Left ventricle myocardium inferior (tissue), 1 donor: ENCODE measurements at places on chromosomes 11 and 22.

GRCh38 chr11:15897211-15897960 is 459.0 kb downstream of the SOX6 start:
- H3K27ac ChIP-seq = no peak overlapping the region
- H3K4me1 ChIP-seq = peaks cover 17% of the 10 kb centered on the region
- H3K36me3 ChIP-seq = no peaks in the 10 kb centered on the region

GRCh38 chr11:61327669-61328071 is 5.2 kb downstream of the DDB1 start:
- no peaks in the 10 kb centered on the region for H3K27me3 ChIP-seq
- H3K36me3 ChIP-seq = peaks cover 72% of the 10 kb centered on the region
- H3K4me1 ChIP-seq = peaks cover 82% of the 10 kb centered on the region

DNA sequence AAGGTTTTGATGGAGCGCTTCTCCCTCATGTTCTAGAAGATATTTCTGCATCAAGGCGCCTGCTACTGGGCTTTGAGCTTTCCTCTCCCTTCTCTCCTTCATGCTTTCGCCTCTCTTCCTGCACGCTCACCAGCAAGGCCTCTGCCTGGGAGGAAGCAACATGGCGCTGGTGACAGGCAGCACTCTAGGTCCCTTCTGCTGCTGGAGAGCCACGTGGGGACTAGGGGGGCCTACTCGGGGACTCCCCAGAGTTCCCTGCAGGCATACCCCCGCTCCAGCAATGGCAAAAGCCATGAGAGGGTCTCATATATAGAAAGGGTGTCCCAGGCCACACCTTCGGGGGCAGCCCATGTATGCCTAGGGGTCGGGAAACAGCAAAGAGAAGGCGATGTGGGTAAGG is 49.7 kb downstream of the GRIK4 start:
- peaks cover 18% of the 10 kb centered on the region for H3K27me3 ChIP-seq
- H3K36me3 ChIP-seq = no peaks in the 10 kb centered on the region
- H3K27ac ChIP-seq = no peak overlapping the region
- H3K4me1 ChIP-seq = peaks cover 31% of the 10 kb centered on the region
- DNase-seq = no peak
- no peak overlapping the region for H3K4me3 ChIP-seq

DNA sequence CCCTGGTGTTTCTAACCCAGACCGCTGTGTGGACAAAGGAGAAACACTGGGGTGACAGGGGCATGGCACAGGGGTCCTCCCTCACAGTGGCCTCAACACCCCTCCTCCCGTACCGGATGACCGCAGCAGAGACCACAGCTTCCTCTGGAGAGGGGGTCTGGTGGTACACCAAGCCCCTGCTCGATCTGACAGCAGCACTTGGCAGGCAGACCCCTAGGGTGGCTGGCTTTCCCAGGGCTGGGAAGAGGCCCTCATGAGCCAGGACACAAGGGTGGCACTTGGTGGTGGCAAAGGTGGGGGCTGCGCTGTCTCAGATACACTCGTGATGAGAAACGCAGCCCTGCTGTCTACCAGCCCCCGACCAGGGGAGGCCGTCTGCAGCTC is 38.7 kb downstream of the DUSP8 start:
- peak overlapping the region; percentile 10 for H3K4me3 ChIP-seq
- H3K27me3 ChIP-seq = no peaks in the 10 kb centered on the region
- H3K4me1 ChIP-seq = peaks cover 93% of the 10 kb centered on the region
- H3K36me3 ChIP-seq = no peaks in the 10 kb centered on the region
- DNase-seq = no peak

GRCh38 chr11:130315354-130315970 is 745 bp upstream of the ZBTB44 start:
- no peaks in the 10 kb centered on the region for H3K27me3 ChIP-seq
- peak overlapping the region; percentile 96 for H3K4me3 ChIP-seq
- peak overlapping the region; percentile 94 for H3K27ac ChIP-seq
- peak; percentile 18 for DNase-seq
- peaks cover 43% of the 10 kb centered on the region for H3K4me1 ChIP-seq

DNA sequence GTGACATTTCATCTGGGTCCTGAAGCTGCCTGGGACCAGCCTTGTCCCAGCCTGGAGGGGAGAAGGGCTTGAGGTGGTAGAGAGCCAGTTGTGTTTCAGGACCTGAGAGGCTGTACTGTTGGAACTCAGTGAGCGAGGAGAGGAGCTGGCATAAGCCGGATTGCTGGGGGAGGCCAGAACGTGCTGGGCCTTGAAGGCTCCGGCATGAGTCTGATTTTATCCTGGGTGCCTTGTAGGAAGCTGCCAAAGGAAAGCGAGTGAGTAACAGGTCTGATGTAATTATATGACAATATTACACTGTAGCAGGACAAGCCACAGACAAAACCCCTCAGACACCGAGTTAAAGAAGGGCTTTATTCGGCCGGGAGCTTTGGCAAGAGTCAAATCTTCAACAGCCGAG is 17.2 kb downstream of the AP2A2 start:
- DNase-seq = no peak
- no peak overlapping the region for H3K4me3 ChIP-seq
- peaks cover 14% of the 10 kb centered on the region for H3K36me3 ChIP-seq
- H3K27me3 ChIP-seq = no peaks in the 10 kb centered on the region

DNA sequence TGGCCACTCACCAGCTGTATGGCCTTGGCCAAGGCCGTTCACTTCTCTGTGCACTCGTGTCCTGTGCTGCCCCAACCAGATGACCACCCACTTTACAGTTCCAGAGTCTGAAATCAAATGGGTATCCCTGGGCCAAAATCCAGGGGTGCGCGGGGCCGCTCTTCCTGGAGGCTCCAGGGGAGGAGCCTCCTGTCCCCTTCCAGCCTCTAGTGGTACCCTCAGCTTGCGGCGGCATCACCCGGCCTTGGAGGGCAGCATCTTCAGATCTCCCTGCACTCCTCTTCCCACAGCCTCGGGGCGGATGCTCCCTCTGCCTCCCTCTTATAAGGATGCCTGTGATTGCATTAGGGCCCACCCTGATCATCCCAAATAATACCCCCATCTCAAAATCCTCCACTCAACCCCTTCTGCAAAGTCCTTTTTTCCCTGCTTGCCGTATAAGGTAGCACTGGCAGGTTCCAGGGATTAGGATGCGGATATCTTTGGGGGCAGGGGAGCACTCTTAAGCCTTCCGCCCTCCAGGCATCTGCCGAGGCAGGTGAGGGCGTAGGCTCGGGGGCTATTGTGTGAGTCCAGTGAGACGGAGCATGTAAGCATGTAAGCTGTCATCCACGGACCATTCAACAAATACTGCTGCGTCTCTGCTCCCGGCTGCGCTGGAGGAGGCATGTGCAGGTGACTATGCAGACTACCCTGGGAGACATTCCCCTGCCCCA is 24.4 kb upstream of the SHISAL1 start:
- peaks cover 27% of the 10 kb centered on the region for H3K27me3 ChIP-seq
- peaks cover 19% of the 10 kb centered on the region for H3K4me1 ChIP-seq
- no peak for DNase-seq
- H3K27ac ChIP-seq = no peak overlapping the region
- no peak overlapping the region for H3K4me3 ChIP-seq
- no peaks in the 10 kb centered on the region for H3K36me3 ChIP-seq

GRCh38 chr22:46201059-46201757 is 48.9 kb downstream of the CDPF1 start:
- no peak overlapping the region for H3K4me3 ChIP-seq
- no peak for DNase-seq
- H3K4me1 ChIP-seq = peaks cover 26% of the 10 kb centered on the region
- H3K27me3 ChIP-seq = no peaks in the 10 kb centered on the region
- peaks cover 63% of the 10 kb centered on the region for H3K36me3 ChIP-seq
- H3K27ac ChIP-seq = peak overlapping the region; percentile 54

- DNase-seq = no peak
- H3K4me1 ChIP-seq = no peaks in the 10 kb centered on the region
- no peak overlapping the region for H3K4me3 ChIP-seq
- H3K36me3 ChIP-seq = no peaks in the 10 kb centered on the region
- H3K27me3 ChIP-seq = no peaks in the 10 kb centered on the region
- H3K27ac ChIP-seq = no peak overlapping the region
Observed at GRCh38 chr11:18063862-18064434, 17.9 kb upstream of the TPH1 start.

- H3K4me1 ChIP-seq = peaks cover 20% of the 10 kb centered on the region
- no peak for DNase-seq
- H3K4me3 ChIP-seq = no peak overlapping the region
- H3K27ac ChIP-seq = no peak overlapping the region
Observed at GRCh38 chr22:19661156-19661555, 53.1 kb upstream of the SEPTIN5 start.

- peaks cover 28% of the 10 kb centered on the region for H3K4me1 ChIP-seq
- no peak for DNase-seq
- H3K27me3 ChIP-seq = no peaks in the 10 kb centered on the region
- H3K4me3 ChIP-seq = no peak overlapping the region
Observed at GRCh38 chr11:35174666-35175065, 35.7 kb downstream of the CD44 start.

DNA sequence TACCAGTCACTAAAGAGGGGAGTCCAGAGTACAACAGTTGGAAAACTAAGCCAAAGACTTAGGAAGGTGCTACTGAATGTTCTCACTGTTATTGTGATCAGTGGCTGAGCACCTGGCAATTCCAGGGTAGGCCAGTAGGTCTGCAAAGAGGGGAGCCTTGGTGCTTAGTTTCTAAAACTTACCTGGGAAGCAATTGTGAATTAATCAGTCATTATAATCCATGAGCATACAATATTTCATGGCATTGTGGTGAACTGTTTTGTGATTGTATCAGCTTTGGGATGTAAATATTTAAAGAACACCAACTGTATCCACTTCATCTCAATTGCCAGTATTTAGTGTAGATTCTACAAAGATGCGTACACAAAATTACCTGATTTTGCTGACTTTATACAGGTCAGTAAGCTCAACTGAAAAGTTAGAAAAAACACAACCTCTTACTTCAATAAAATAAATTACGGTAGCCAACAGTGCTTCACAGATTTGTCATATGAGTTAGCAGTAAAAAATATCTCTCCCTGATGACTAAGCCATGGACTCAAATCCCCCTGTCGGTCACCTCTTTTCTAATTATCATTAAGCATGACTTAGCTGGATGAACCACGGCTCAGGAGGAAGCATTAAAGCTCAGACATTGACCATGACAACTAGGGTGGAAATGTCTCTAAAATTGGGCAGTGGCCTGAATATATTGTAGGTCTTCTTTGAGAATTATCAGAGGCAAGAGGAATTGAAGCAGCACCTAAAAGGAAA is 30.8 kb upstream of the SORL1 start:
- no peaks in the 10 kb centered on the region for H3K36me3 ChIP-seq
- no peak overlapping the region for H3K4me3 ChIP-seq
- peaks cover 29% of the 10 kb centered on the region for H3K4me1 ChIP-seq
- H3K27me3 ChIP-seq = no peaks in the 10 kb centered on the region
- DNase-seq = no peak
- no peak overlapping the region for H3K27ac ChIP-seq

GRCh38 chr11:125055107-125055715 is 7.9 kb upstream of the SLC37A2 start:
- H3K27me3 ChIP-seq = no peaks in the 10 kb centered on the region
- H3K27ac ChIP-seq = no peak overlapping the region
- DNase-seq = no peak
- no peak overlapping the region for H3K4me3 ChIP-seq

- H3K4me1 ChIP-seq = peaks cover 40% of the 10 kb centered on the region
- peak overlapping the region; percentile 74 for H3K27ac ChIP-seq
- no peak overlapping the region for H3K4me3 ChIP-seq
- peaks cover 52% of the 10 kb centered on the region for H3K36me3 ChIP-seq
Observed at GRCh38 chr11:69088676-69089146, 40.0 kb downstream of the TPCN2 start.

DNA sequence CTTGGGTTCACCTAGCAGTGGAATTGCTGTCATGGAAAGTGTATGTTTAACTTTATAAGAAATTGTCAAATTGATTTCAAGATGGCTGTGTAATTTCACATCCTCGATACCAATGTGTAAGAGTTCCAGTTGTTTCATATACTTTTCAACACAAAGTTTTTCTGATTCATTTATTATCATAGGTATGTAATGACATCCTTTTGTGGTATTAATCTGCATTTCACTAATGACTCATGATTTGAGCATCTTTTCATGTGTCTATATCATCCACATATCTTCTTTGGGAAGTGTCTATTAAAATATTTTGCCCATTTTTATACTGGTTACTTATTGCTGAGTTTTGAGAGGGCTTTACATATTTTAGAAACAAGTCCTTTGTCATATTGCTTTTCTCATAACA is 17.0 kb upstream of the GLYATL1B start:
- no peak overlapping the region for H3K4me3 ChIP-seq
- H3K4me1 ChIP-seq = no peaks in the 10 kb centered on the region
- H3K36me3 ChIP-seq = no peaks in the 10 kb centered on the region
- H3K27ac ChIP-seq = no peak overlapping the region
- H3K27me3 ChIP-seq = peaks cover 62% of the 10 kb centered on the region

DNA sequence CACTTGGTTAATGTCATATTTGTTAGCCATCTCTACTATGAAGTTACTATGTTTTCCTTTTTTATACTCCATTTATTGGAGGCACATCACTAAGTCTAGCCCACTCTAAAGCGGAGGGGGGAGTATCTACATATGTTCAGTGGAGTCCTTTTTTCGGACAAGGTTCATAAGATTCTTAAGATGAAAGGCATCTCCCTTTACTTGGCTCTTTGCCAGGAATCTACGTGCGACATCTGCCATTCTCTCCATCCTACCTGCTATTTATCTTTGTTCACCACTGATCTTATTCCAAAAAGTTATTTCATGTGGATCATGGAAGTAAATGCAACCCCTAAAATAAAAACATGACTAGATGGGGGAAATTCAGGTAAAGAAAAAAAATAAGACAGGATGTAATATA is 77.4 kb upstream of the YWHAH start:
- no peak overlapping the region for H3K27ac ChIP-seq
- H3K4me1 ChIP-seq = no peaks in the 10 kb centered on the region
- DNase-seq = no peak

- no peak overlapping the region for H3K4me3 ChIP-seq
- DNase-seq = no peak
- H3K4me1 ChIP-seq = peaks cover 12% of the 10 kb centered on the region
Observed at GRCh38 chr11:35035894-35036408, 103.0 kb upstream of the CD44 start.

DNA sequence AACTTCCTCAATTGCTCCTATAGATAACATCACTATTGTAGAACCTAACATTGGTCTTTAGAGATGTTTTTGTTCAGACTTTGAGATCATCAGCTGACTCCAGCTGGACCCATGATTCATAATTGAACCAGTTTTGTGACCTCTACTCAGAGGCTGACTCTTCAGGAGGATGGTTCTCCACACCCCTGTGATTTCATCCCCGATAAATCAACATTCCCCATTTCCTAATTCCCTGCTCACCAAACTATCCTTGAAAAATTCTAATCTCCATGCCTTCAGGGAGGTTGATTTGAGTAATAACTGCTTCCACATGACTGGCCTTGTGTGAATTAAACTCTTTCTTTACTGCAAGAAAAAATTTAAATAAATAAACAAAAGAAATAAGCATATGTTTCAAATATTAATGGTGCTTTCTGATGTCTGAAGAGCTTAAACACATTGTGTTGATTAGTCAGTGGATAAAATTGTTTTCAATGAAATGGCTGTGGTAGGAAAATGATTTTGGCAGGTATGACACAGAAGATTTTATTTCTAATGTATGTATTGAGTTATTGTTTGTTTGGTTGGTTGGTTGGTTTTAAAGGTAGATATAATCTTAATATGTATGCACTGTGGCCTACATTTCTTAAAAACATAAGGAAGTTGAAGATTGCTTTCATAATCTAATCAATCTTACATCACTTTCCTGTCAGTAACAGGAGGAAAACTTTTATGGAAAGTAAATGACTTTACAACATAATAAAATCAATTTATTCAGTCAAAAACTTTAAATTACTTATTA is 427.9 kb upstream of the CCDC179 start:
- no peaks in the 10 kb centered on the region for H3K27me3 ChIP-seq

GRCh38 chr22:50678651-50679521 is 6.3 kb downstream of the SHANK3 start:
- peak overlapping the region; percentile 69 for H3K4me3 ChIP-seq
- peaks cover 39% of the 10 kb centered on the region for H3K4me1 ChIP-seq
- peaks cover 18% of the 10 kb centered on the region for H3K36me3 ChIP-seq
- no peak for DNase-seq
